ENCODE measurements at places on chromosomes 13 and 19.

DNA sequence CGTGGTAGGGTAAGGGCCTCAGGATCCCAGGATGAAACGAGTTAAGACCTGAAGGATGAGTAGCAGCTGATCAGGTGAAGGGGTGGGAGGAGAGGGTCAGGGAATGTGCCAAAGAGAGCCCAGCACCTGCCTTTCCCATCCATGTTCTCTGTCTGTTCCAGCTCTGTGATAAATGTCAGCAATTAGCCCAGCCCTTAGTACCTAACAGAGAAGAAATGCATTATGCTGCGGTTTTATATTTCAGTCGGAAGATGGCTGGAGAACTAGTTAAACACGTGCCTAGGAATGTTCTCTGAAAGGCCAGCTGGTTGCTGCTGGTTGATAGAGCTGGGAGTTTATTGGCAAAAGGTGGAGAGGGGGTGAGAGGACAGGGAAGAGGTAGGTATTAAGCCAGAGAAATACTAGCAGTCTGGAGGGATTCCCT, 268.2 kb downstream of the SHISA2 start:
- no peak for DNase-seq

DNA sequence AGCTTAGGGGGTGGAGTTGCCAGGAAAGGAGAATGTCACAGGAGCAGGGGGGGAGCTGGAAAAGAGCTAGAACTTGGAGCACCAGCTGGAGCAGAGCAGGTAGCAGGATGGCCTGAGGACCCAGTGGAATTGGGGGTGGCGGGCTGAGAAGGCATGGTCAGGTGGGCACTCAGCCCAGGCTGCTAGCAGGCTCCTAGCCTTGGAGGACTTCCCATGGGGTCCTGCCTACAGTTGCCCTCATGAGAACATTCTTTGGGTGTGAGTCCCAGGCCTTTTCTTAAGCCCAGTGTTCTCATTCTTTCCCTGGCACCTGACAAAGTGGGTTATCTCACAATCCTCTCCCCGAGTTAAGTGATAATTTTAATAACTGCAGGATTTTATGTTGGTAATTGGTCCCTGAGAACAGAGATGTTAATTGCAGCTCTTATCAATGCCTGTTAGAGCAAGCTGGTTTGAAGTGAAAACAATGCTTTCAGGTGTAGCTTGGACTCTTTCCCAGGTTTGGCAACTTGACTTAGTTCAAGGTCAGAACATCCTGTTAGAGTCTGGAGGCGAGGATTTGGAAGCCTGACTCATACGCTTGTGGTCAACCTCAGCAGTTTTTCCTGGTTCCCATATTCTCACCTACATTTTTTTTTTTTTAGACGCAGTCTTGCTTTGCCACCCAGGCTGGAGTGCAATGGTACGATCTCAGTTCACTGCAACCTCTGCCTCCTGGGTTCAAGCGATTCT, 18.1 kb upstream of the OLFM4 start:
- no peak for DNase-seq

GRCh38 chr19:35063940-35064818, 22.7 kb downstream of the HPN start:
- no peak for DNase-seq

DNA sequence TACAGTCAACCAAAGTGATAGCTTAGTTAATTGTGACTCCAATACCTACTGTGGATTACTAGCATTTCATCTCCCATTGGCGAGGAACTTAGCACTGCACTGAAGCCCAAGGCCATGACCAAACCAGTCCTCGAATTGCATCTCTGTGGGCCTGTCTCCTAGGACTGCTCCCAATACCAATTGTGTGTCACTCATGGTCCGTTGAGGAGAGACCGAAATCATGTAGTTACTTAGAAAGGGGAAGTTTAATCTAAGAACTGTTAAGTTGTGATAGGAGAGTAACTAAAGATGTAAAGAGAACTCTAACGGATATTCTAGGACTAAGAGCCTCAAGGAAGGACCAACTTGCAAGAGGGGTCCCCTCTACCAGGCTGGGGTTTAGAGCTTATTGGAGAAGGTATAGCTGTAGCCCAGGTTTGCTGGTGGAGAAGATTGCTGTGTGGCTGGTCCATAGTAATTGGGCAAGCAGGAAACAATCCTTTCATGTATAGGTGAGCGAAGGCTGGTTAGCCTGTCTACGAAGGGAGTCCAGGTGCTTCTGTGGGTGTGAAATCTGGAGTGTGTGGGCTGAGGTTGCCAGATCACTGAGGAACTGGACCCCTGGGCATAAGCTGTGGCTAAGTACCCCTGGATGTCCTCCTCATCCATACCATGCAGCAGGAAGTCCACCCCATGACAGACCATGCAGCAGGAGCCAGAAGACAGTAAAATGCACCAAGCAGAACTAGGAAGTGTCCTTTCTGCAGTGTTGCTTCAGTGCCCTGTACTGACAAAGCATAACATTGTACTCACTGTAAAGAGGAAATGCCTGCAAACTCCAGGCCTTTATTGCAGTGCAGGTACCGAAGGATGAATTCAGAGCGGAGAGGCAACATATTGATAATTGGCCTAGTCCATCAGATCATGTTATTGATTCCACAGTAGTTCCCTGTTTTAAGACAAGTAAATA, 30.8 kb downstream of the DNAJC3 start:
- no peak for DNase-seq

DNA sequence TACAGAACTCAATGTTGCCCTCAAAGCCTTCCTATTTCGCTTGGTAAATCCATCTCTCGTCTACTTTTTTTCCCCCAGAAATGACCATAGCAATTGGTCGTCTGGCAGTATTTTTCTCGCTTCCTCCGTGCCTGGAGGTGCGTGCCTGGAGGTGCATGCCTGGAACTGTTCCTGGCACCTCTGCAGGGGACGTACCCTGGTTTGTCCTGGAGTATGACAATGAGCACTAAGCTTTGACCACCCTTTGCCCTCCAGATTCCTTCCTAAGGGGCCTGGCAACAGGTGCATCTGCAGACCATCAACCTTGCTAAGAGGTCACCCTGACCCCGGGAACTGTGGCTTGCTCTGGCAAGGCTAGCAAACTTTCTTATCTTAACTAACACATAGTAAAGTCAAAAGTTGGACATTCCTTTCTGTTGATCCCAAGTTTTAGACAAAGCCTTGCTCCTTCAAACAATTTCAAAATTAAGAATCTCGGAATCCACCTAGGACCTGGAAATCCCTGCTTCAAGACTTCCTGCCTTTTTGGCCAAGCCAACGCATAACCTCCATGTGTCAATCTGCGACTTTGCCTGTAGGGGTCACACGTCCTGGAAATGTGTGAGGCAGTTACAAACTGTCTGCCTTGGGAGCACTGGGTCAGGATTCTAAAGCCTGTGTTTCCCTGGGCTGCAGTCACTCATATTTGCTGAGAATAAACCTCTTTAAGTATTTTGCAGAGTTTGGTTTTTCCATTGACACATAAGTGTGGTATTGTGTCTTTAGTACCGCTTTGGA, 28.8 kb upstream of the TUBGCP3 start:
- DNase-seq = peak; percentile 54

DNA sequence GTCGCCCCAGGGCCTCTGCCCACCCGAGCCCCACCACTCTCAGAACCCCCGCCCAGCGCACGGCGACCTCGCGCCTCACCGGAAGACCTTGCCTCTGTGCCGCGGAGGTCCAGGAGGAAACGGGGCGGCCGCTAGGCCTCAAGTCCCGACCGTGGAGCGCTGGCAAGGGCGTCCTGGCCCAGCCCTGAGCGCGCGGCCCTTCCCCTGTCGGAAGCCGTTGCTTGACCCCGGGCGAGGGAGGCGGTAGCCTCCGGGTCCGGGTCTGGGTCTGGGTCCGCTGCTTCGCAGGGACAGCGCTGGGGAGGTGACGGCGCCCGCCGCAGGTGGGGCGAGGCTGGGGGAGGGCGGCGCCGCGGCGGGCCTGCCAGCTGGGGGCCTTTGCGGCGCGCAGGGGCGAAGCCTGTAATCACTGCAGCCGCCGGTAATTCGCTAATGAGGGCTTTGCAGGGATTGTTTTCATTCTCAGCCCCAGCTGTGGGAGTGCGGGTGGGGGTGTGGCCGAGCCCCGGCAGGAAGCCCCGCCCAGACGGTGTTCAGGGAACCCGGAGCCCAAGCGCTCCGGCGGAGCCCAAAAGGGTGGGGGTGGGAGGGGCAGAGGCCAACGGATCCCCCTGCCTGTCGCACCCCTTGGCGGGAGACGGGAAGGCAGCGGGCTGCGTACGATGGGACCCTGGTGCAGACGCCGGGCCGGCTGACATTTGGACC, 8.6 kb downstream of the C19orf25 start:
- peak; percentile 75 for DNase-seq

DNA sequence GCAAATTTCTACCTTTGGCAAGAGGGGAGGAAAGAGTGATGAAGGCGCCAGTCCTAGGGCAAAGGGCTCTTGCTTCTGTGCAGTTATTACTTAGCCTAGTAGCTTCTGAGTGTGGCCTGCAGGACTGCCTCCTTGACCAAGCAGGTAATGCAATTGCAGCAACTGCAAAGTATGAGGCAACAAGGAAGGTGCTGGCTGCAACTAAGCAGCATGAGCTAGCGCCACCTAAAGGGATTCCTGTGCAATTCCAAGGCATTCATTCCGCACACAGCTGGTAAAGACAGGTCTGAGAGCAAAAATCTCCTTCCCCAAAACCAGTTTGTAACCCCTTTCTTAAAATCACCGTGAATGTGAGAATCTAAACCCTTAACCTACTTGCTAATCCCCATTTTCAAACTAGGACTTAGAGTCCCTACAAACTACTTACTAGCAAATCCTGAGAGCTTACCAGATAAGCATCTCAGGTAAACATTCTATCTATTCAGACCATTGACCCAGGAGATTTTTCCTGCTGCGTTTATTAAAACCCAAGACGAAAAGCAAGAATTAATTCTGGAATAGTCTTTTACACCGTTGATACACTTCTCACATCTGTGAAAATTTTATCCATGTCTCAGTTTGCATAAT, 62.9 kb downstream of the DCT start:
- DNase-seq = no peak

- no peak for DNase-seq
These were observed 151.0 kb upstream of the TMTC4 start for GRCh38 chr13:100825557-100825956.

GRCh38 chr19:16860118-16860517, 28.7 kb upstream of the F2RL3 start:
- no peak for DNase-seq

- no peak for DNase-seq
These were observed 88.1 kb downstream of the POSTN start for GRCh38 chr13:37510441-37510840.

- no peak for DNase-seq
These were observed 16.3 kb upstream of the TSPAN16 start for GRCh38 chr19:11279505-11280236.

- DNase-seq = no peak
These were observed 136.2 kb upstream of the RNF113B start for GRCh38 chr13:98313023-98313921.

- no peak for DNase-seq
These were observed 75.2 kb downstream of the KL start for GRCh38 chr13:33091415-33091774.

GRCh38 chr13:27822258-27822872, 30.1 kb downstream of the GSX1 start:
- DNase-seq = no peak

GRCh38 chr19:12825254-12826131, 8.9 kb downstream of the RTBDN start:
- no peak for DNase-seq

DNA sequence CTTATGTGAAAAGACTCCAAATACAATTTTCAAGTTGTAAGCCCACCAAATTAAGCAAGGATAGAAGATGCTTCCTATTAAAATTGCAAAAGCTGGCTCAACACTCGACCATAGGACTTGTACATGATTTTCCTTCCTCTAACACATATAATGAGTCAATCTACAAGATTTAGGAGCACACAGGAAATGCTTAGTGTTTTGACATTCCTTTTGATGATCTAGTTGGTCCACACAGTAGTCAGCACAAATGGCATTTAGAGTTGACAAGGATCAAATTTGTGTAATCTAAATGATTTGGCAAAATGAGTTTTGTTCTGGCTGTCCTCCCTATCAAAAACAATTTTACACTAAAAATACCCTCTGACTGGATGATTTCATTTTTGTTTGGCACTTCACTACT, 340.2 kb downstream of the DIAPH3 start:
- no peak for DNase-seq

- DNase-seq = no peak
These were observed 767 bp upstream of the ZNF793 start for GRCh38 chr19:37505958-37506386.

GRCh38 chr19:1875646-1876495, 9.4 kb downstream of the ABHD17A start:
- DNase-seq = peak; percentile 94

GRCh38 chr13:75353781-75354193, 128.2 kb downstream of the TBC1D4 start:
- no peak for DNase-seq

- DNase-seq = no peak
These were observed 390.8 kb downstream of the FOXO1 start for GRCh38 chr13:40275636-40276035.

GRCh38 chr13:95948656-95949055, 104.5 kb downstream of the UGGT2 start:
- DNase-seq = no peak

DNA sequence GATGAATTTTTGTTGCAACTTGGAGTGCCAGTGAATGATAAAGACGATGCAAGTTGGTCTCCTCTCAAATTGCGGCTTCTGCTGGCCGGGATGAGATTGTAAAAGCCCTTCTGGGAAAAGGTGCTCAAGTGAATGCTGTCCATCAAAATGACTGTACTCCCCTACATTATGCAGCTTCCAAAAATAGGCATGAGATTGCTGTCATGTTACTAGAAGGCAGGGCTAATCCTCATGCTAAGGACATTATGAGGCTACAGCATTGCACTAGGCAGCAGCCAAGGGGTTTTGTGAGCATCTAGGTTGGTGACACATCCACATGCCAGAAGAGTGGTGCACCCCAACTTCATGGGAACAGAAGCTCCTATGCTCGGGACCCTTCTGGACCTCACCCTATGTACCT, 22.2 kb upstream of the KLF5 start:
- DNase-seq = no peak

GRCh38 chr19:18278521-18279265, 2.7 kb downstream of the JUND start:
- DNase-seq = no peak

- no peak for DNase-seq
These were observed 31.7 kb downstream of the PEG3 start for GRCh38 chr19:56808717-56809392.

GRCh38 chr13:32334671-32335070, 19.4 kb downstream of the BRCA2 start:
- DNase-seq = no peak
